ENCODE measurements at places on chromosomes 16 and 17.

DNA sequence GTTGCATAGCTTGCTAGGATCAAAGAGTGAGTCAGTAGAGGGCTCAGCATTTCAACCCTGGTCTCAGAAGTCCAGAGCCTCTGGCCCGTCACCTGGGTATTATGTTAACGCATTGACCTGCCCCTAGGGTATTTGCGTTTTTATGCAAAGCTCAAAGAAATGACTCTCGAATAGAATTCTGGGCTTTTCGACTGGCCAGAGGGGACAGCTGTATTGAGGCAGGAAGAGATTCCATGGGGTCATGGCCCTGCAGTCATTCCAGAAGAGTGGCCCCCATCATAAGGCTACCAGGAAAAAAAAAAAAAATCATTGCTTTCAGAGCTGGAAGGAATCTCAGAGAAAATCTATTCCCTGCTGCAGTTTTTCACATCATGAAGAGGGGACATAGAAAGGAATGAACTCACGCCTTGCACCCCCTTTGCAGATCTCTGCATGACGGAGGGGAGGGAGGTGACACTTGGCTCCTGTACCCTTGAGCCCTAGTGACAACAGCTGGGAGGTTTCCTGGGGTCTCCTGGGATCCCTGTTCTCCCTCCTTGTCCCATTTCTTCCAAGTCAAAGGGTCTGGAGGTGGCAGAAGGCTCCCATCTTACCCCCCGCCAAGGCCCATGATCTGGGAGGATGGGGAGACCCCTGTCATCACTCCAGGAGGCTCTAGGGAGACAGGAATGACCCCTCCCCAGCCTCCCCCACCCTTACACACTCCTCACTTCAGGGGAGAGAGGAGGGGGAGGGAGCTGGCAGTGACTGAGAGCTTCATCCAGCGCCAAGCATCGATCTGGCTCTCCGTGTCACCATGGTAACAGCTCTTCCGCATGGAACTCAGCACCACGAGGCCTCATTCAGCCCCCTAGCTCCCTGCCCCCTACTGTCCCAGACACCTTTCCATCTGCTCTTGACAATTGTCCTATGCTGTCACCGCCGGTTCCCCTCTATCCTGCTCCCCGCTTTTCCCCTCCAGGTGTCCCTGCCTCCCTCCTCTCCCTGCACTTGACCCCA, 35.8 kb downstream of the GP2 start:
- DNase-seq, result no peak

DNA sequence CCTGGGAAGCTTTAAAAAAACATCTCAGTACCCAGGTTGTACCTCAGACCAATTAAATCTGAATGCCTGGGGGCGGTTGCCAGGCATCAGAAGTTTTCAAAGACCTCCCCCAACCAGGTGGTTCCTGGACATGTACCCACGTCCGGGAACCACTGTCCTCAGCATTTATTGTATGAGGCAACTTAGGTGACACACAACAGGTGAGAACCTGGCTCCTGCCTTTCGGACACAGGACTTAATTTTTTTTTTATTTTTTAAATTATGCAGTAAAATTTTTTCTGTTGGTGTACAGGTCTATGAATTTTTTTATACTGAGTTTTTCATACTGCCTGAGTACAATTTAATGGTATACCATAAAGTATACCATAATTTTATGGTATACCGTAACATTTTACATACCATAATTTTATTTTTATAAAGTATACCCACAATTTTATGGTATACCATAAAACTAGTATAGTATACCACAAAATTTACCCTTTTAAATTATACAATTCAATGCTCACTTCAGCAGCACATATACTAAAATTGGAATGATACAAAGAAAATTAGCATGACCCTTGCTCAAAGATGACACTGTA, 38.7 kb upstream of the DHX8 start:
- DNase-seq, result no peak

- DNase-seq, result peak; percentile 22
These were observed 34.1 kb downstream of the NQO1 start for GRCh38 chr16:69691980-69692911.

DNA sequence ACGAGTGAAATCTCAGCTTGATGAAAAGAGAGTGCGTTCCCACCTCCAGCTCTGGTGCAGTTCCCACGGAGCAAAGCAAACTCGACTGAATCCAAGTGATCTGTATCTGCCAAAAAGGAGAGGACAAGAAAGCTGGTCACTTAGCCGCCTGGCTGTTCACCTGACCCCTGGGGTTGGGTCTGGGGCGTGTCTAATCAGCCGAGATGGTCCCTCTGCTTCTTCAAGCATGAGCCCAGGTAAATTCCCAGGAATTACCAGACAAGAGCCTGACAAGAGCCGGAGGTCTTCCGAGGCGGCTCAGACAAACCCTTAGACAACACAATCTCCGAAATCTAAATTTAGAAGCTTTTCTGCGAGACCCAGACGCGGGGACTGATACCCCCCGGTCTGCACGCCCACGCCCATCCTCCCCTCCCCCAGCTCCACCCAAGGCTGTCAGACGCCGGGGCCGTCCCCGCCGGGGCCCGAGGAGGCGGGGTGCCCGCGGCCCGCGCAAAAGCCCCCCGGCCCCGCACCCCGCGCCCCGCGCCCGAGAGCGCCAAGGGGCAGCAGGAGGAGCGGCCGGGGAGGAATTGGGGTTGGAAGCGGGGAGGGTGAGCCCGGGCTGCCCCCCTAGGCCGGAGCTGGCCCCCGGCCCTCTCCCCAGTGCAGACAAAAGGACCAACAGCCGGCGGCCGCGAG, 674 bp downstream of the ZNF821 start:
- peak; percentile 21 for DNase-seq

- peak; percentile 97 for DNase-seq
These were observed at the start of gene DDX5 for GRCh38 chr17:64506201-64506575. Gene DDX5 (minus strand): TSS chr17:64506289. CDS start chr17:64506119, 170 bp downstream.

- DNase-seq, result no peak
These were observed 12.3 kb upstream of the SLC7A5 start for GRCh38 chr16:87881324-87882200.

- DNase-seq, result no peak
These were observed 826.2 kb downstream of the CDH8 start for GRCh38 chr16:61210076-61210475.

DNA sequence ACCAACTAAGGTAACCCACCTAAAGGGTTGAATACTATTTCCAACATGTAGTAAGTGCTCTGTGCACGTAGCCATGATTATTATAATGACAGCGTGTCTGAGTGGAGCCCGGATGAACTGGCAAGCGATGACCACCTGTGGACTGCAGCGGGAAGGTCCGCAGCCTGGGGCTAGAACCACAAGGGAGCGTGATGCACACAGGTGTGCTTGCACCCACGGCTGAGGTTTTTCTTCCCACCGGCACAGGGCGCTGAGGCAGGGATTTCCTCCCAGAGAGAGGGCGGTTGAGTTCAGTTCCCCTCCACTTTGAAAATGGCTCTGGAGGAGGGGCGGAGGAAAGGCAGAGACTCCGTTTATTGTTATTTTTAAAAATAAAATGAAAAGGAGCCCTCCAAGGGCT, 221.7 kb upstream of the HSBP1 start:
- no peak for DNase-seq

DNA sequence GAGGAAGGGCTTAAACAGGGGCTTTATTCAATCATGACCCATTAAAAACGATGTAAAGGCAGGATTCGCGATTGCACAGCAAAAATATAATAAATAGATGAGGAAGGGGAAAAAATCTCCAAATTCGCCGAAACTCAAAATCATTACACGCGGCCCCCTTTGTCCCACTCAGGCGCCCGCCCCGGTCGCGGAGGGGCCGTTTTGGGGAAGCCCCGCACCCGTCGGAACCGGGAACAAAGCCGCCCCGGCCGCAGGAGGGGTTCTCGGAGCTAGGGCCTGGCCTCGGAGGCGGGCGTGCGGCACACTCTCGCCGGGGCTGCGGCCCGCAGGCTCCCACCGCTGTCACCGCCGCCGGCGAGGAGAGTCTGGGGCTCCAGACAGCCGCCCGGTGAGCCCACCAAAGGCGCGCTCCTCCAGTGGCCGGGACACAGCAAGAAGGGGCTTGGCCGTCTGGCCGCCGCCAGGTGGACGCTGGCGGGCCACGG, 521 bp downstream of the C16orf87 start:
- peak; percentile 36 for DNase-seq

- DNase-seq, result peak; percentile 75
These were observed 26.2 kb downstream of the ANKRD40 start for GRCh38 chr17:50681263-50682200.

GRCh38 chr16:20995711-20996110, 95.1 kb downstream of the LYRM1 start:
- DNase-seq, result no peak

DNA sequence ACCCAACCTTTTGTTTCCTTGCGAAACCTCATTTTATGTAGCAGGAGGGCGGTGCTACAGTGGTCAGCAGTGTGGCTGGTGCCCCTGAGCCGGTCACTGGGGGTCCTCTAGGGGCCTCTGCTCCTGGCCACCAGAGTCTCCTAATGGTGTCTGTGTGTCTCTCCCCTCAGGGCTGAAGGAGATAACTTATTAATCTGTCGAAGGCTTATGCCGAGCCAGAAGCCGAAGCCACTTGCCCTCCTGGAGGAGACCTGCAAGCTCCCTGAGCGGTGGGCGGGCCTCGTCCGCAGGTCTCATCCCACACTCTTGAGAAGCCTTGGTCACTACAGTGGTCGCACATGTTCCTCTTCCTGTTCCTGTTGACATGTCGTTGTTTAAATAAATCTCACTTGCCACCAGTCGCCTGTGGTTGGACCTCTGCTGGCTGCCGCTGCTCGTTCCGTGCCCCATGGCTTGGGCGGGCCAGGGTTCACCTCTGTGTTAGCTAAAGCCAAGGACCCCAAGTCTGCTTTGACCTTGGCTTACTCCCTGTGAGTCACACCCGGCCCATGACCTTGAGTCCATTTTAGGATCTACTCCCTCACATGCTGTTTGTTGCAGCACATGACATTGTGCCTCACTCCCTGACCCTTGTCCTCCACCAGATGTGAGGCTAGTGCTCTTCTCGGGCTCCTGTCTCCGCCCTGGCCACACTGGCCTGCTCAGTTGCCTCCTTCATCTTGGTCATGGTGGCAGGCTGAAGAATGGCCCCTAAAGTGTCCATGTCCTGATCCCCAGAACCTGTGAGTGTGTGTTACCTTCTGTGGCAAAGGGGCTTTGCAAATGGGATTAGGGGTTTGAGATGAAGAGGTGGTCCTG, 38.7 kb upstream of the AQP8 start:
- no peak for DNase-seq

DNA sequence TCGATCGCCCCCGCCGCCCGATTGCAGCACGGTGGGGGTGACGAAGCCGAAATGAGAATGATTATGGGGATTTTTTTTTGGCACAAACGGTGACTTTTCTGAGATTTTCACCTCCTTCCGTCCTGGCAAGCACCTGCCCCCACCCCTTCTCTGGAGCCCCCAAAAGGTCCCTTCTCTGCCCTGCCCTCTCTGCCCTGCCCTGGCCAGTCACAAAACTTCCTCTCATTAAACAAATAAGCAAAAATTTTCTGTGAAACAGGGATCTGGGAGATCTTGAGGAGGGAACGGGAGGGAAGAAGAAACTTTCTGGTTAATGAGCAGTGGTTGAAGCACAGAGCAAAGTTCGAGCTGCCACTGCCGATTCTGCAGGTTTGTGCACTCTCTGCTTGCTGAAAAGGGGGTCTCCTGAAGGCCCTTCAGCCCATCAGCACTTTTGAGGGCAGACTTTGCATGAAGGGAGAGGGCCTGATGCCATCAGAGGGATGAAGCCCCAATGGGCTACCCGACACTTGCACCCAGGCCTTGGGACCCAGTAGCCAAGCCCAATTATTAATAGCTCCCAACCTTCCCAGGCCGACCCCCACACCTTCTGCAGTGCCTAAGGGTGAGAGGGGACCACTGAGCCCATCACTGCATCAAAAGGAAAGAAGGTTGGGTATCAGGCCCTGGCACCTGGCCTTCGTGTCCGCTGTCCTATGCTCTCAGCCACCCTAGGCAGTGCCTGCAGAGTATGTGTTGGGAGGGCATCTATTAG, 1.0 kb upstream of the HOXB8 start:
- DNase-seq, result no peak

GRCh38 chr16:16120382-16121184, 102.7 kb downstream of the ABCC6 start:
- DNase-seq, result no peak

- DNase-seq, result peak; percentile 23
These were observed 43.1 kb downstream of the GLG1 start for GRCh38 chr16:74563828-74564263.

DNA sequence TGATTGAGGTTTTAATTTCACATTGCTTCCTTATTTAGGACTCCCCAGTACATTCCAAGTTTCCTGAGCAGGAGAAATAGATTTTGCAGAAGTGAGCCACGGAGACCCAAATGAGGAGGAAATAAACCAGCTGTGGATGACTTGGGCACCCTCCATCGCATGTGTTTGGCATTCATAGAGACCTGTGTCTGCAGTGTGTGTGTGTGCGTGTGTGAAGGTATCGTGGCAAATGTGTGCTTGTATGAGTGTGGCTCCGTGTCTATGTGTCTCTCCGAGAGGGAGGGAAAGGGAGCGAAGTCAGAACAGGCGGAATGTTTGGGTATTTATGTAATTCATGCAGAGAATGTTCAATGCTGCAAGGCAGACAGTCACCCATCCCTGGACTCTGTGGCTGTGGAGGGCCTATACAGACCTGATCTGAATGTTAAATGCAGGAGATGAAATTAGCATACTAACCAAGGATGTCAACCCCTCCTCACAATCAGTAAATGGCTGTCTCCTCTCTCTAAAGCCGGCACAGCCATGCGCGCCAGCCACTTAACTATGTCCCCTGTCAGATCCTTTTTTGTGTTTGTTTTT, 186.0 kb upstream of the ZFHX3 start:
- no peak for DNase-seq

- DNase-seq, result no peak
These were observed 188.2 kb upstream of the HSBP1 start for GRCh38 chr16:83619381-83620150.

DNA sequence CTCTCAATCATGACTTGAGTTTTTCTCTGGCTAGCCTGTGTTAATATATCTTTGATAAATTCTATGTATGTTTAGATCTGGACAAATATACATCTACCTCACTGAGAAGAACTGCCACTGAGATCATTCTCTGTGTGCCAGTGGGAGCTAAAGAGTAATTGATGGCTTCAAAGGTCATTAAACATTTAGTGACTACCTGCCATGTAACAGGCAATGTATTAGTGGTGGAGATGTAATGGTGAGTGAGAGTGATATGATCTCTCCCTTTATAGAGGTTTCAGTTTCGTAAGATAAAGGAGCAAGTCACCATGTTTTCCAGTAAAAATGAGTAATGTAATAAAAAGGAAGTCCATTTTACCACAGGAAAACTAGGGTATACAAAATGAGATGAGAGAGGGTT, 235.8 kb upstream of the CDH8 start:
- no peak for DNase-seq
